Heart right ventricle (tissue), 16 donors: ENCODE measurements at places on chromosomes 1 and 21. TPM values are rescaled to one million over a fixed set of nuclear protein-coding genes. Genes with fewer than 3 reads are reported as not detected.

GRCh38 chr1:29836651-29837646 is 600.6 kb downstream of the PTPRU start:
- no peak for DNase-seq

DNA sequence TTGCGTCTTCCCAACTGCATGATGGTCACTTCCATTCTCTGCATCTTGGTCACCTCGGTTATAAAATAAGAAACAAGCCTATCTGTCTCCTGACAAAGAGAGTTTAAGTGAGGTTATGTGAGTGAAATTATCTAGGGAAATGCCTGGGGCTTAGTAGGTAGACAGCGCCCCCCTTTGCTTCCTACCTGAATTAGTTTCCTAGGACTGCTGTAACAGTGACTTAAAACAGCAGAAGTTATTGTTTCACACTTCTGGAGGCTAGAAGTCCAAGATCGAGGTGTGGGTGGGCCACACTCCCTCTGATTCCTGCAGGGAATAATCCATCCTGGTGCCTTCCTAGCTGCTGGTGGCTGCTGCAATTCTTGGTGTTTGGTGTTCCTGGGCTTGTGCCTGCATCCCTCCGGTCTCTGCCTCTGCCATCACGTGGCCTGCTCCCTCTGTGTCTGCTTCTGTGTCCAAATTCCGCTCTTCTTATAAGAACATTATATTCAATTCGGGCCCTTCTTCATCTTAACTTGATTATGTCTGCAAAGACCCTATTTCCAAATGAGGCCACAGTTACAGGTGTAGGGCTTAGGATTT is 92.6 kb downstream of the IGSF21 start:
- DNase-seq, result no peak

DNA sequence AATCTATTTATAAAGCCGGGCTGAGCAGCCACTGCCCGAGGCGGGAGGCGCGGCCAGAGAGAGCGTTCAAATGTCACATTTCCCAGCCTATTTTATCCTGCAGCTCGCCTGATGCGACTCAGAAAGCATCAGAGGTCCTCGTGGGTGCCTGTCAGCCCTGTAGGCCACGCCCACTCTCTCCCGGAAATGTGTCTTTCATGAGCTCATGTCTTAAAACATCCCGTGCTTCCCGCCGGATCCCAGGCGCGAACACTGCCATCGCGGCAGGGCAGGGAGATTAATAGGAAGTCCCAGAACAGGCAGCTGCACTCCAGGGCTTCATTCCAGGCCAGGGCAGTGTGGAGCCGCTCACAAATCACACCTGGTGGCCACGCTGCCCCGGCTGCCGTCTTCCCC is 117.5 kb downstream of the PRDM16 start:
- DNase-seq, result peak; percentile 67

Gene MYBPH
- not detected for total RNA-seq

- no peak for DNase-seq
These were observed 36.9 kb upstream of the AJAP1 start for GRCh38 chr1:4617506-4617905.

DNA sequence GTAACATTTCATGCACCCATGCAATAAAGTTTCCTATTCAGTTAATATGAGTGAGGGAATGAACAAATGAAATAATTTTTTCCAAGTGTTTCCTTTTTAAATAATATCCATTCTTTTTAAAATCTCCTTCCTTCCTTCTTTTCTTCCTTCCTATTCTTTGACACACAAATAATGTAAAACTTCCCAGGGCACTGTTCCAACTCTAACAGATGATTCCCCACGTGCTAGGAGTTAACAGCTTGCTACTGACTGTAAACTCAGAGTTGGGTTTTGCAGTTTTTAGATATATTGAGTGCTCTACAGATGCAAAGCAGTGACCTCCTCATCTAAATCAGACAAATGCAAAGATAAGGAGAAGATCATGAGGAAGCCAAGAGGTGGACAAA is 54.0 kb upstream of the POU2F1 start:
- DNase-seq, result no peak
